Urothelium cell line (cell line): ENCODE measurements at places on chromosomes 12 and 14.
A peak's percentile ranks its signal among the peaks of the same experiment; 100 is the strongest.

DNA sequence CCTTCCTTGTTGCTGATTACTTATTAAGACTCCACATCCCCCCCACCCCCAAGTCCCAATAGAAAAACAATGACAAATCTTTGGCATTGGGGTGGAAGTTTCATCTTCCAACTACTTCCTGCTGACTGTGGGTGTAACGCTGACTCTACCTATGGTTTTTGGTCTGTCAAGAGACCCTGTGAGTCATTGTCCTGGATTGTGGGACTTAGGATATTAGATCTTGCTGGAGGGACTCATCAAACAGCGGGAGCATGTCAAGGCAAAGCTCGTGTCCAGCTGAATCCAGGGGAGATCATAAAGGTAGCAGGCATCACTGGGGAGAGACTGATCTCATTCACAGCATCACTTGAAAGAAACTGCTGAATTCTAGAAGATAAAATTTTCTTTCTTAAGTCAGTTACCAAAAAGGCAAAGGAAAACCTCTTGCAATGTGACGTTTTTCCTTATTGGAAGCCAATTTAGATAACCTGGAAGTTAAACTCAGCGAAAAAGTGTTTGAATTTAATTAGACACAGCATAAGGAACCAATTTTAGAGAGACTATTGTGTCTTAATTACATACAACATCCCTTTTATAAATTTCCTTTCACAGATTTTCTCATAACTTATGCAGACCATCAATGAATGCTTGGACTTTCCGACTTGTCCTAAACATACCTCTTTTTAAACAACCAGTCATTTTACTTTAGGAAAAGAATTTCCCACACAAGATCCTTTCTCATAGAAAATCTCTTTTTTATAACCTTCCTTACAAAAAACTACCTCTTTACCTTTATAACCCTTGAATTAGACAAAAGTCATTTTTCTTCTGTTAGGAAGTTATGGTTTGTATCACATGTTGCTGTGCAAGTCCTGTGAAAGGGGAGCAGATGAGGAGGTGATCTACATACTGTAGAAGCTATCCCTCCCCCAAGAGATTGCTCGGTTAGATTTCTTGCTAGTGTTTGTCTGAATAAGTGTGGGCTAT, 94.6 kb upstream of the SCAF11 start:
- DNase-seq: peak; percentile 70

GRCh38 chr12:89856431-89856830, 147.8 kb upstream of the ATP2B1 start:
- peak; percentile 4 for DNase-seq

DNA sequence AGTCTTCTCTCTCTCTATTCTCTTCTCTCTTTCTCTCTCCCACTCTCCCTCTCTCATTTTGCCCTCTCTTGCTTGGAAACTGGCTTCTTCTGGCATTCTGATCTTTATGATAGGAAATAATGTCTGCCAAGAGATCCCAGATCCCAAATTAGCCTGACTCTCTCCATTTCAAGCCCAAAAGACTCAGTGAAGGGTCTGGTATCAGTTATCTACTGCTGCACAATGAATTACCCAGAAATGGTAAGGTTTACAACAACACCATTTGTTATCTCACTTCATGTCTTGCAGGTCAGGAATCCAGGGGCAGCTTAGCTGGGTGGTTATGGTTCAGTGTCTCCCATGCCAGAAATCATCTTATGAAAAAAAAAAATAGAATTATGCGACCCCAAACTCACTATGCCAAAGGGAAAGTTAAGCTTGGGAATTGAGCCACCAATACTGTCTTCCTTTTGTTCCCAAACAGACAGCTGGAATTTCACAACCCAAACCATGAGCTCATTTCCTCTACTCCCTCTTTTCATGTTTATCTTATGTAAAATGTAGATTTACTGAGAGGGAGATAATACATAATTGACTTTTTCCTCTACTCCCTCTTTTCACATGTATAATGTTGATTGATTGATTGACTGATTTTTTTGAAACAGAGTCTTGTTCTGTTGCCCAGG, 67.8 kb upstream of the FICD start:
- no peak for DNase-seq

- DNase-seq: no peak
These were observed 12.9 kb upstream of the ASPG start for GRCh38 chr14:104072586-104072985.

DNA sequence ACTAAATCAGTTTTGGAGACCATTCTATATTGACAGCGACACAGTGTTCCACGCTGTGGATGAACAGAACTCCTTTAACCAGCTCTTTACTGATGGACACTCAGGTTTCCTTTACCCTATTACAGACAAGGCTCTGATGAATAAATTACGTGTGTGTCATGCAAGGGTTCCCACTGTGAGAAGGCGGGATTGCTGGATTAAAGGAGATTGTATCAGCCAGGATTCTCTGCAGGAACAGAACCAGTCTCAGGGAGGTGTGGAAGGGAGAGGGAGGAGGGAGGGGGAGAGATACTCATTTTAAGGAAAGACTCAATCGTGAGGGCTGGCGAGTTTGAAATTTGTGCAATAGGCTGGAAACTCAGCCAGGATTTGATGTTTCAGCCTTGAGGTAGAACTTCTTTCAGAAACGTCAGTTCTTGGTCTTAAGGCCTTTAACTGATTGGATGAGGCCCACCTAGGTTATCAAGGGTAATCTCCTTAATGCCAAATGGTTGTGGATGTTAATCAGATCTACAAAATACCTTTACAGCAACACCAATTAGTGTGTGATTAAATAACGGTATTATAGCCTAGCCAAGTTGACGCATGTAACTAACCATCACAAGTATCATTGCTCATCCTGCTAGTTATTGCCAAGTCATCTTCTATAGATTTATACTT, 104.0 kb downstream of the GCH1 start:
- DNase-seq: no peak

DNA sequence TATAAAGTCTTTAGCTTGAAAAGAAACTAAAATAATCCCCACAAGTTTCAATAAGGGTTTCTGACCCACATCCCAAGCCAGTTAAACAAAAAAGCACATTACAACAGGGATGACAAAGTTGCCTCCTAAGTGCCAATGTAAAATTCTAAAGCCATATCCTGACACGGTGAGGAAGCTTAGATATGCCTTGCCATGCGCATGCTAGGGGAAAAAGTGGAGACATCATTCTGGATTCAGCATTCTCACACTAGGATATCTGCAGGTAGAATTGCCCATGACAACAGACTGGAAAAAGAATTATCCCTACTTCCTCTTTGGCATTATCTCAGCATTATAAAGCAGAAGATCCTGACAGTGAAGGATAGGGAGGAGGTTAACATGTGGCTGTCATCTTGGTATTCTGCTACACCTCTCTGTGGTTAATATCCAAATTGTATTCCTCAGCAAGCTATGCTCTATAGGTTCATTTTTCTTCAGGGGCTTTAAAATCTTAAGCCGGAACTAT, 4.9 kb downstream of the DUSP6 start:
- no peak for DNase-seq

DNA sequence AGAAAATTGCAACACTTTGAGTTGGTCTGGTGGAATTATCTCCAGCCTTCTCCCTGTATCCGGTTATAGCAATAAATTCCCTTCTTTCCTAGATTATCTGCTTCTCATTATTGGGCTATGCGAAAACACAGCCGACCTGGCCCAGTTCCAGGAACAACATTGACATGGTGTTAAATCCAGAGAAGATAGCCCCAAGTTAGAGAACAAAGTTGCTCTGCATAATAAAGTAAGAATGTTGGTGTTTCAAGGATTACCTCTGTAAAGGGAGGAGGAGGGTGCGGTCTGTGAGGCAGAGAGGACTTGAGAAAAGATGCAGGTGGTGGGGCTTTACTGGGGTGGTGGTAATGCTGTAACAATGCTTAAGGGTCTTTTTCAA, 12.1 kb downstream of the TCL1A start:
- no peak for DNase-seq

- DNase-seq: no peak
These were observed 192.0 kb downstream of the CHST11 start for GRCh38 chr12:104648756-104649155.

DNA sequence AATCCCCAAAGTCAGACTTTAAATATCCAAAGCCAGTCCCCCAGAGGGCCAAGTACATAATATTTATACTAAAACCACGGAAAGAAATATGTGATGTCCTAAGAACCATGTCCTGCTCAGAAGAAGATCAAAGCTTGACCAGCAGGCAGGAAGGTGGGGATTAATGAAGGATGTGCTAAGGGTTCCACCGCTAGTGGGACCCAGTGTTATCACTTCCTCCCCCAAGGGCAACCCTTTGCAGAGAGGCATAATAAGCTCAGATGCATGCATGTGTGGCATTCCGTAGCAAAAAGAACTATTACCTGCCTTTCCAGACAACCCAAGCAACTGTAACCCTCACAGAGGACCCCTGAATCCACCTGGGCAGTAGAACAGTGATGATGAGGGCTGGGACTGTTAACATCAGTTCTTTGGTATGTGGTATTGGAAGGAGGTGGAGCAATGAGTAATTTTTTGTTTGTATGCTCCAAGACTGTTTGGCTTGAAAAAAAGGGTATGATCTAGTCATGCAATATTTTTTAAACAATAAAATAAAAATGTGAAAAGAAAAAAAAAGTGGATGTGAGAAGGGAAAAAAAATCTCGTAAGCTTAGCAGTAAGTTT, 71.7 kb upstream of the ETV6 start:
- DNase-seq: peak; percentile 31

DNA sequence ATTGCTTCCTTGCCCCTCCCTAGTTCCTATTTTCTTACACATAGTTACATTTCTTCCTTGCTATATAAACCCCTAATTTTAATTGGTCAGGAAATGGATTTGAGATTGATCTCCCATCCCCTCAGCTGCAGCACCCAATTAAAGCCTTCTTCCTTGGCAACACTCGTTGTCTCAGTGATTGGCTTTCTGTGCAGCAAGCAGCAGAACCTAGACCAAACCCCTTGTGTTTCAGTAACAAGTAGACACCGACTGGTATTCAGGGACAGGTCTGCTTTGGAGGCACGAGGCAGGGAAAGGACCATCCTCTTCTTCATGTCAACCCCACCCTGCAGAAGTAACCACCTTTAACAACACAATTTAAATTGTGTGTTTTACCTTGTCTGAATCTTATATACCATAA, 152.6 kb downstream of the RPAP3 start:
- no peak for DNase-seq

DNA sequence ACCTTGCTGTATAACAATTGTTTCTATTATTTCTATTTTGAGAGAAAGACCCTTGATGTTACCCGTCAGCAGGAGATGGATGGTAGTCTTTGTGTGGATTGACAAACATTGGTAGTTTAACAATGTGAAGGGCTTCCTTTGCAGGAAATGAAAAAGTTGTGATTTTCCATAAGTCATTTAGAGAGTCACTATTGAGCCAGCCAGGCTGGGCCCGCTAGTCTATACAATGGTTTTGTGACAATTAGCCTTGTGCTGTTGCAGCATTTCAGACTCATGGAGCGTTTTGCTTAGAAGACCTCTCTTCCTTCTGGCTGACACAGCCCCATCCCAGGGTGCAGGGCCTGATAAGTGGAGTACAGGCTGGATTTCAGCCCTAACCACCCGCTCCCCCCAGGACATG, 18.3 kb upstream of the SLC38A2 start:
- no peak for DNase-seq

GRCh38 chr12:214003-214741, at the start of gene SLC6A12:
SLC6A12 (minus strand) TSS chr12:214157; CDS start chr12:209986, 4,171 bp downstream.
- DNase-seq: no peak

DNA sequence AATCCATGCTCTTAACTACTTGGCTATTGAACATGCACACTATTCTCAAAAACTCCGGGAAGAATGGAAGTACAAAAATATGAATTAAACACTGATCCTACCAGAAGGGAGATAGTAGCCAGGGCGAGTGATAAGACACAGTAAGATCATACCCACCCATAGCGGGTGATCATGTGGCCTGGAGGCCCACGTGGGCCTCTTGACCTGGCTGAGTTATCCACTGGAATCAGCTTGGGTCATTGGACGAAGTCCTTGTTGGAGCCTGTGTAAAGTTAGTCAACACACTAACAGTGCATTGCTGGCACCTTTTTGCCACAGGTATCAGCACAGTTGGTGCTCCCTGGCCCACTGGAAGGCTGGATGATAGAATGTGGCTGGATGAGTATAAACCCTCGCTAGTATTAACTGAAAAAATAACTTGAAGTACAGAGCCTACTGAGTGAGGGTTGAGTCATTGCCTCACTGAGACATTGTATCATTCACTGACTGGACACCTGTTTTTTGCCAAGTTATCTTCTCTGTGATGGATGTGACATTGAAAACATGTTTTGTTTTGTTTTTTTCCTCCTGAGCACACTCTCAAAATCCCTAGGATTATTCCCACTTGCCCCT, 149.2 kb upstream of the FUT8 start:
- no peak for DNase-seq

DNA sequence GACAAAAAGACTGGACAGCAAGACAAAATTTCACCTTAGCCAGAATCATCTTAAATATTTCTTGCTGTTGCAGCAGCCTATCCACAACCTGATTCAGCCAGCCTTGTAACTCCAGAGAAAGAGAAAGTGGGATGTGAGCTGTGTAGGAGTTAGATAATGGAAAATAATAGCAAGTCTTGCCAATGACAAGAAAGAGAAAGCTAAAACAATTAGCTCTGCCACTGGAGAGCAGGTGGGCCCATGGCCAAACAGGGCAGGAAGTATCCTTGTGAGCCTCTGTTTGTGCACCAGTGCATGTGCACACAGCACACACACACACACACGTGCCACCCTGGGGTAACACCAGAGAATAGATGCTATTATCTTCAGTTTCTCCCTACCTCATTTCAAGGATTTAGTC, 106.0 kb upstream of the CCDC196 start:
- no peak for DNase-seq

DNA sequence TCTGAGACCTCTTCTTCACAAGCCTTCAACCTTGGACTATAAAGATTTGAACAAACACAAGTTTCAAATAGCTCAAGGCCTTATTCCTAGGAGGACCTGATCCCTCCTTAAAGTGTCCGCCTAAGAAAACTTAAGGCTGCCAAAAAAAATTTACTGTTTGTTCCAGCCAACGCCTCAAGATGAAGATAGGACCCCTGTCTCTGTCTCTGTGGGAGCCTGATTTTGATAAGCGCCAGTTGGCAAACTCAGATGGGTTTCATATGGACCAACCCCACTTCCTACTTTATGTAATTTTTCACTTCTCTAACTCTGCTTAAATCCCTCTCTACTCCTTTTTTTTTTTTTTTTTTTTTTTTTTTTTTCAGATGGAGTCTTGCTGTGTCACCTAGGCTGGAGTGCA, 11.0 kb downstream of the FKBP3 start:
- DNase-seq: no peak

- no peak for DNase-seq
These were observed 79.1 kb upstream of the PTGDR start for GRCh38 chr14:52188381-52188780.

GRCh38 chr14:40983604-40984003, 623.1 kb upstream of the LRFN5 start:
- no peak for DNase-seq

- DNase-seq: peak; percentile 59
These were observed 113.0 kb upstream of the RAP1B start for GRCh38 chr12:68497702-68498101.

GRCh38 chr12:109052097-109052413, 321 bp upstream of the USP30 start:
- no peak for DNase-seq

DNA sequence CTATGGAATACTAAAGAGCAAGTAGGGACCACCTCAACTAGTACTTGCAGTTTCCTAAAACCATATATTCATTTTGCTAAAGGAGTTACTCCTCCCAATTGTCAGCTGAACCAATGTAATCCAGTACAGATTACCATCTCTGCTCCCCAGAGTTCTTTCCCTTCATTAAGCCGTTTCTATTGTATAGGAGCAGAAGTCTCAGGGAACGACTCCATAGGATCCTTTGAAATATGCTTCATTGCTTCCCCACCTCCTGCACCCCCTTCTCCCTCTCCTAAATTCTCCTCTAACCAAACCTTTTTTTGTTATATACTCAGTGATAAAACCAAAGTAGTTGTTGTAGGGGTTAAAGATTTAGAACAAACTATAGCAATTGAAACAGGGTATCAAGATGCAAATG, 30.7 kb upstream of the LALBA start:
- DNase-seq: no peak
